ENCODE measurements at places on chromosomes 12 and 14. TPM values are rescaled to one million over a fixed set of nuclear protein-coding genes. Genes with fewer than 3 reads are reported as not detected.

DNA sequence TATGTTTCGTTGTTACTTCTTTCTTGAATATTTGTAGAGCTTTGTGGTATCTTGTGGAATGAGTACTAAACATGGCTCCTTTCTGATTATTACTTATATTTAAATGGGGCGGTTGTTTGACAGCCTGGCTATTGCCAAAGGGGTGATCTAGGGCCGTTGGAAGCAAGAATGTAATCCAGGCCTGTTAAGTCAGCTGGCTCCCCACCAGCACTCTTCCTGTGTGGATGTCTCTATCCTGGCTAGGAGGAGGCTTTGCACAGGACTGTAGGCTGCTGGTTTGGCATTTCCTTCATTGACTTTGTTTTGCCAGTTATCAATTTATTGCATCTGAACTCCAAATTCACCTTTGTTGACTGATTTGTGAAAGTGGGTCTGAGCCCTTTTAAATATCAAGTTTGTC is 5.6 kb downstream of the FAM234B start:
- no peak for DNase-seq

GRCh38 chr12:111868676-111869588 is 26.9 kb downstream of the MAPKAPK5 start:
- DNase-seq: no peak

LALBA gene
- total RNA-seq: not detected

DNA sequence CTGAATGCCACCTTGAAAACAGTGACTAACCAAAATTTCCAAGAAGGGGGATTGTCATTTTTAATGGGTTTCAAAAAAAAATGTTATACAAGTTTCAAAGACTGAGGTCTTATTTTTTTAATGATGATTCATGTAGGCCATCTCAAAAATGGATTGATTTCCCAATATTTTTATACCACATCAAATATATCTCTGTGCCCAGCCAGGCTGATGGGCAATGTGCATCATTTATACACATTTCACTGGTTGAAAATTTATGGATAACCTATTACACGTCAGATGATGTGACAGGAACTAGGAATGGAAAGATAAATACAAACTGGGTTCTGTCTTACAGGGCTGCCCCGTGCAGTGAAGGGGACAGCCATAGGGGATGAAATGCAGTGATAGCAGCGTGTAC is 112.7 kb upstream of the TMPO start:
- no peak for DNase-seq

VAMP1 gene
- 17.7 TPM for total RNA-seq

- DNase-seq: no peak
These were observed 4.4 kb upstream of the CD27 start for GRCh38 chr12:6440391-6440790.

KLRK1 gene
- 2.9 TPM for total RNA-seq

FICD gene
- 3.5 TPM for total RNA-seq

Data from uterus (tissue), 4 donors.